ENCODE measurements at places on chromosomes 11 and 22.

DNA sequence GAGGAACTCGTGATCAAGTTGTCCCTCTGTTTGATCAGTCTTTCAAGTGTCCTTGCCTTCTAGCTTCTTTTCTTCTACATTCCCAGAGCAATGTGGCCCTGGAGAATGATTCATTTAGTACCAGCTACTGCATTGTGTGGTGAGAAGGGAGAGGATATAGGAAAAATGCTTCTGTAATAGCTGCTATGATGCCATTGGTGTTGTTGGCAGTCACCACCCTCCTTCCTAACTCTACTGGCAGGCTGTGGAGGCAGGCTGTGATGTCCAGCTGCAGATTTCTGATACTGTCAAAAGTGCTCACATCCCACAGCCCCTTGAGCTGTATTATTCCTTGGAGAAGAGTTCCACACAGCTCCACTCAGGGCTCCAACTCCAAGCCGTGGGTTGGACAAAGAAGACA lies 52.8 kb downstream of the ENDOD1 start:
- DNase-seq, result no peak

DNA sequence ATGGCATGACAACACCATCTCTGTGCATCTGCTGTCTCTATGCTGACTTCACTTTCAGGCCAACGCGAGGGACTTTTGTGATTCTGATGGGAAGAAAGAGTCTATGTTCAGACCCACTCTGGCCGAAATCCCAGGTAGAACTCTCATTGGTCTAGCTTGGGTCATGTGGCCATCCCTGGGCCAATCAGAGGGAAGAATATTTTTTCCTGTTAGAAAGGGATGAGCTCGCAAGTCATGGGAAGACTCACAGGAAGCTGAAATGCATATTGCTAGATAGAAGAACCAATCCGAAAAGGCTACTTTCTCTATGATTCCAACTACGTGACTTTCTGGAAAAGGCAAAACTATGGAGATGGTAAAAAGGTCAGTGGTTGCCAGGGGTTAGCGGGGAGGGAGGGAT lies 56.0 kb upstream of the LINC01488 start:
- no peak for DNase-seq

DNA sequence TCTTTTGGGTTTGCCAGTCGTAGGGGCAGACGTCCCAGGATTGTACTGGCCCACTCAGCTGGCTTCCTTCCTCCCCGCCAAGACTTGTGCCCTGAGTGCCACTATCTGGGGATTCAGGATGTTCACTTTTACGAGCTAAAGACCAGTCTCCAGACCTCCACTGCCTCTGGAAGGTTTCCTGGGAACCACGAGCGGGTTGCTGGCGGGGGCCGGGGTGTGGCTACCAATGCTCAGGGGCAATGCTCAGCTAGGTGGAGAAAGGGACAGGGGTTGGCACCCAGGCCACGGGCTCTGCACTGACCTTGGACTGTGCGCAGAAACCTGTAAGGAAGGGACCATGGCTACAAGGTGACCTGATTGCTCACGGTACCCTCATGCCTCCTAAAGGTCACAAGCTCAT lies 2.2 kb downstream of the NEFH start:
- DNase-seq, result no peak

DNA sequence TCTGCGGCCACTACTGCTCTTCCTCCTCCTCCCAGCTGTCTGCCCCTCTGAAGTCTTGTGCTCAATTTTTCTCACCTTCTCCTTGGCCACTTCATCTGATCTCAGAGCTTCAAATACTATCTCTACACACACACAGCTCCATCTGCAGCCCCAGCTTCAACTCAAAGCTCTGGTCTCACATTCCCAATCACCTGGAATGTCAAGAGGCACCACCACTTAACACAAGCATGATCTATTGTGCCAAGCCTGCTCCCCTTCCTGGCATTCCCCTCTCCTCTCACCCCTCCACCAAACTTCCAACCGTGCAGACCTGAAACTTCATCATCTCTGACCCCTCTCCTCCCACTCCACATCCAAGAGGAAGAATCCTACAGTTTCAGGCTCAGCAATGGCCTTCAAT lies 17.5 kb downstream of the NRXN2 start:
- DNase-seq, result no peak

GRCh38 chr11:133801356-133801755 lies 44.0 kb downstream of the SPATA19 start:
- DNase-seq, result no peak

- no peak for DNase-seq
Measured at GRCh38 chr11:119310682-119311052, 6.3 kb downstream of the MCAM start.

DNA sequence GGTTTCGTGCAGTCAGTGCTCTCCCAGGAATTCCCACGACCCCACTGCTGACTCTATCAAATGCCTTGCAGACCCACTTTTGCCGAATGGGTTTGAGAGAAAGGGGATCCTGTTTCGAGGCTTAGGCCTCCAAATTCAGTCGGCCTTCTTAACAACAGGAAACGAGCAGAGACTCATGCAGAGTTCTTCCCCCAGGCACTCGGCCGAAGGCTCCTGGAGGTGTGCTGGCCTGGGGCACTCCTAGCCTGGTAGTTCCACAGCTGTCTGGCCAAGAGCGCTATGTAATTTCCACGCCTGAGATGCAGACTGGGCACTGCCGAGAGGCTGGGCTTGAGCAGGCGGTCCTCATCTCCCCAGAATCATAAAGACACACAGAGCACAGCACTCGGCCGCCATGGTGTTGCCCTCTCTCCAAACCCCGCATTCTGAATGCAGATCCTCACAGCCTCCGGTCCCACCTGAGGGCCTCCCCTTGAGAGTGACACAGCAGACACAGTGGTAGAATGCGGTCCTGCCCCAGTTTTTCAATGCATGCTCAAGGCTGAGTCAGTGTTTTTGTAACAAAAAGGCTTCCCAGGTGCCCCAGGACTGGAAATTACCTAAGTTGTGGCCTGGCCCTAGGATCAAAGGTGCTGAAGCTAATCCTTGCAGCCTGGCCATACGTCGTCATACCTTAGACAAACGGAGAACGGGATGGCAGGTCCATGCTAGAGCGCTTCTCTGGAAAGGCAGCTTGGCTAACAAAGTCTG lies 30.2 kb upstream of the BID start:
- no peak for DNase-seq

- no peak for DNase-seq
Measured at GRCh38 chr11:27438595-27438981, 34.0 kb downstream of the LGR4 start.

DNA sequence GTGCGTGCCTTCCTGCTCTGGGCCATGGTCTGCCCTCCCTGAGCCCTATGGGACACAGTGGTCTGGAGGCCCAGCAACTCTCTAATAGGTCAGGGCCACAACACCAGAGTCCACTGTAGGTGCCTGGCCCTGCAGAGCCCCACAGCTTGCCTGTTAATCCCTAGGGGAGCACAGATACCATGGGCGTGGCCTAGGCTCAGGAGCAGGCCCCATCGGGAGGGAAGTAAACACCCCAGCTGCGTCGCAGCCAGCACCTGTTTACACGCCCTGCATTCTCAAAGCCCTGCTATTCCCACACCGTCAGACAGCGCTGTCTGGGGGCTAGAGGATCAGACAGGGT lies 2.5 kb downstream of the KCTD17 start:
- no peak for DNase-seq

GRCh38 chr22:43004362-43005035 lies 10.4 kb downstream of the PACSIN2 start:
- no peak for DNase-seq

- no peak for DNase-seq
Measured at GRCh38 chr11:117100556-117100955, 2.3 kb upstream of the SIK3 start.

- no peak for DNase-seq
Measured at GRCh38 chr11:61834278-61835048, 6.4 kb downstream of the FADS2 start.

DNA sequence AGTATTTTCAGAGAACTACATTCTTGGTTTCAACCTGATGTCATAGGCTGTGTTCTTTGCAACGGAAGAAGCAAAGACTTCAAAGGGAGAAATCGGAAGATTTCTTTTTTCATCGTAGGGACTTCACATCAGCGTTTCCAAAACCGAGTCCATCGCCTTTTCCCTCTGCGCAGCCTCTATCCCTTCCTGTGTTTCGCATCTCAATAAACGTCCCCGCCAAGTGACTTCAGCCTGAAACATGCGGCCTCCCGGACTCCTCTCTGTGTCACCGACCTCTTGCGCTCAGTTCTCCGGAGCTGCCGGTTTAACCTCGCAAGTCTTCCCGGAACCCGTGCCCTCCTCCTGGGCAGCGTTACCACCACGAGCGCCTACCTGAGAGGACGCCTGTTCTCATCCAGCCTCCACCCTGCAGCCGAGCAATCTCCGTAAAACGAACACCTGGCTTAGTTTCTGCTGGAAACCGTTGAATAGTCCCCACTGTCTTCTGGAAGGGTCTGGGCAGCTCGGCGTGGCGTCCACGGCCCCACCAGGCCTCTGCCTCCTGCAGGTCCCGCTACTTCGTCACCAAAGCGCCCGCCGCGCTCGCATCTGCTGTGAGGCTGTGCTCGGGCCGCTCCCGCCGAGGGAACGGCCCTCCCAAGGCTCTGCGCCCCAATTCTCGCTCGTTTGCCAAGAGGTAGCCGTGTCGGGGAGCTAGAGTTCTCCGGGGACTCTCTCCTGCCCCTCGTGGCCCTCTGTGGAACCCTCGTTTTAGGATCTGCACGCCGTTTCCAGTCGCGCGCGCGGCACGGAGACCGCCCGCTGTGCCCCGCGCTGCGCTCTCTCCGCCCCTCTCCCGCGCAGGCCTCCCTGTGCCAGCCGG lies at the start of gene GLB1L3:
GLB1L3 (plus strand) TSS at position 846 of the 862 bp plus-strand sequence. CDS start 362 bp downstream, outside the sequence.
- no peak for DNase-seq

DNA sequence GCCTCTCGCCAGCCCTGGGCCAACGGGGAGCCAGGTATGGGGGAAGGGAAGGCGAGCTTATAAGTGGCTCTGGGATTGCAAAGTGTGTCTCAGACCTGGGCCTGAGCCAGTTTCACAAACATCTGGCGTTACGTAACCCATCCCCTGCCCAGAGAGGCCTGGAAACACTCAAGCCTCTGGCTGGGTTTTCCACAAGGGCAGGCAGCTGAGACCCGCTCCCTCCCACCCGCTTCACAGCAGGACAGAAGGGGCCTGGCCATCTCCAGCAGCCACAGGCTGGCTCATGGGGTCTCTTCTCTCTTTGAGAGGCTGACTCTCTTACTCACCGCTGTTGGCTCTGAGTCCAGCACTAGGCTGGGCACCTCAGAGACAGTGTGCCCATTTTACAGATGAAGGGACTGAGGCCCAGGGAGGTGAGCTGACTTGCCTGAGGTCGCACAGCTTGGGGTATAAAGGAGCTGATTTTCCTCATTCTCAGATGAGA lies 44.5 kb downstream of the TRIOBP start:
- peak; percentile 82 for DNase-seq

DNA sequence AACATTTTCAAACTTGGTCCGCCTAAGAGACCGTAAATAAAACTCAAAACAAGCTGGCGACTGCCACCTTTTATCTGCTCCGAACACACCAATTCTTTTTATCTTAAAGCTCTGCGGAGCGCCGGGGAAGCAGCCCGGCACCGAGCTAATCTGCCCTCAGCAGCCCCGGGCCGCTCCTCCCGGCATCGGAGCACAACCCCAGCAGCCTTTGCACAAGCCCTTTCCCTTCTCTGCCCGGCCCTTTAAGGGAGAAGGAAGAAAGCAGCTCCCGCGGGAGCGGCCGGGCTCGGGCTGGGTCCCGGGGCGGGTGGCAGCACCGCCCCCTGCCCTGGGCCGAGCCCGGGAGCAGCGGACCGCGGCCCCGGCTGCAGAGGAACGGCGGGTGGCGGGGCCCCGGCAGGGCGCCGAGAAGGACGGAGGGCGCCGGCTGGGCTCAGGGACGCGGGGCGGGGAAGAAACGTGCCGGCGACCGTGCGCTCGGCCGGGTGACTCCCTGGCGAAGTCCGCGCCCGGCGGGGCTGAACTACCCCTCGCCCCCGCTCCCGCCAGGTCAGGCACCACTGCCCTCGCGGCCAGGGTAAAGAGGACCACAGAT lies 133.6 kb upstream of the C11orf58 start:
- no peak for DNase-seq

DNA sequence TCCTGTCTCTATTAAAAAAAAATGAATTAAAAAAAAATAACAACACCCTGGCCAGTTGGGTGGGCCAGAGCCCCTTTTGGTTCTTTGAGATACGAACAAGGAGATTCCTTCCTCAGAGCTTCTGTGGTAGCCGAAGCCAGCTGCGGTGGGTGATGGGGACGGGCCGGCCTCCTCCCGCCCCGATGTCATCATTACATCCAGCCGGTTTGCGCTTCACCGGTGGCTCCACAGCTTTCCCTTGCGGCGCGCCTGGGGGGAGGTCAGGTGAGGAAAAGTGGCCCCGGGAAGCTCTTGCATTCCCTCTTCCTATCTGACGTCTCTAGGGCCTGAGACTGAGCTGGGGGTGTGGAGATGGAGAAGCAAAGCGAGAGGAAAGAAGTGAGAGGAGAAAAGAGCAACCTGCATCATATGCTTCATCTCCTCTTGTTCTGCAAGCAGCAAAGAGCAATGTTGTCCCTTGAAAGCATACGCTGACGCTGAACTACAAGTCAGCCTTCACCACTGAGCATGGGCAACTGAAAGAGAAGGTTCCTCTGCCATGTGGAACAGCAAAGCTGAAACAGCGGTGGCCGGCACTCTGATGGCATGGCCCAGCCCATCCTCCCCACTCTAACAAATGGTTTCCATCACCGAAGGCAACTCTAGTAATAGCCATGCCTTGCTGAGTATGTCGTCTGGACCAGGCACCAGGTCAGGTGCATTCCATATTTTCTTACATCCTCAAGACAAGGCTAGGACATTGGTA lies 6.0 kb downstream of the ADAMTS8 start:
- DNase-seq, result no peak

DNA sequence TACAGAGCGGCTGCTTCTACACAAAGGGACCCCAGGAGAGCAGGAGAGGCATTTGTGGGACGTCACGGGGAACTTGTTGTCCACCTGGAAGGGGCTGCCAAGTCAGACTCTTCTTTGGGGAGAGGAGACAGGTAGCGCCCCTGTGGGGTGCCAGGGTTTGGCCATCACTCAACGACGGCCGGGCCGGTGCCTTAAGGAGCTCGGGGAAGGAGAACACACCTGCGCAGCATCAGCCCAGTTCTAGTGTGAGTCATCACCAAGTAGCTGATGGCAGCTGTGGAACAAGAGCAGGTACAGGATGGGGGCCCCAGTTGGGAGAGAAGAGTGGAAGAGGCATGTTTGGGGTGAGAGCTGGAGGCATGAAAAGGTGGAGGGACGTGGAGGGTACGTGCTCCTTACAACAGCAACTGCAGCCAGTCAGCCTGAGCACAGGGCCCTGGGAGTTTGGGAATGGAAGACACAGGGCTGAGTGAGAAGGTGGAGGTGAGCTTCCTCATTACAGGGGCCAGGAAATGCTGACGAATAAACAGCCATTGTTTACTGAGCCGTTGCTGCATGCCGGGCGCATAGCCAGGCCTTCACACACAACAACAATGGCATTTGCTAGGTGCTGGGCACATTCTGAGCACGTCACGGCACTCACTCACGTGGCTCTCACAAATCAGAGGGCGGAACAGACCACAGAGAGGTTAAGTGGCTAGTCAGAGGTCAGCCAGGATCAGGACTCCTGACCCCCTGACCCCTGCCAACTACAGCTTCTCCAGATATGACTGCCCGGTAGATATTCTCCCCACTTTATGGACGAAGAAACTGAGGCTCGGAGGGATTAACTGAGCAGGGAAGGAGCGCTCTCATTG lies 29.1 kb upstream of the TP53I11 start:
- DNase-seq, result no peak
